ENCODE measurements at places on chromosomes 12 and 14.

DNA sequence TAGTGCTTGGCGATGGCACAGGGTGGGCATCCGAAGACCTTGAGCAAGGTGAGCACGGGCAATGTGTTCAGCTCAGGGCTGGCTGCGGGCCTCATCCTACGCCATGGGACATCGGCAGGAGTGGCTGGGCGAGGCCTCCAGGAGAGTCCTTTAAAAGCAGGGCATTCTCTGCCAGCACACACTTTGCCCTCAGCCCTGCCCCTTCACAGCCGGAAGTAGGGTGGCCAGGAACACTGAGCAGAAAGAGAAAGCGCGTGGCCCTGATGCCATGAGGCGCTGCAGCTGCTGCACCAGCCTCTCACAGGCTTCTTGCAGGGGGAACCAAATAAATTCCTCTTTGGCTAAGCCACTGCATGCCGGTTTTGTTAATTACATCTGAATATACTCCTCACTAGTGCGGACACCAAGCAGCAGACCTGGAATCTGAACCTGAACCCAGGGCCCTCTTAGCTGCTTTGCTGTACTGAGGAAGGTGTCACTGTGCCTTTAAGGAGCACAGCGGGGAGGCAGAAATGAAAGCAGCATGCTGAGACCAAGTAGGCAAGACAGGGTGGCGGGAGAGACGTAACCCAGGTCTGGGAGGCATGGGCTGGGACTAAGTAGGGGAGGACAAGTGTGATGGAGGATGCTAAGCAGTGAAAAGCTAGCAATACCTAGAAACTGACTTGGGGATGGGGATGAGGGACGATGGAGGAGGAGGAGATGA, 155.2 kb downstream of the TTC7B start:
- DNase-seq, result no peak

- no peak for DNase-seq
Measured at GRCh38 chr12:64088431-64089349, 133.4 kb downstream of the KICS2 start.

DNA sequence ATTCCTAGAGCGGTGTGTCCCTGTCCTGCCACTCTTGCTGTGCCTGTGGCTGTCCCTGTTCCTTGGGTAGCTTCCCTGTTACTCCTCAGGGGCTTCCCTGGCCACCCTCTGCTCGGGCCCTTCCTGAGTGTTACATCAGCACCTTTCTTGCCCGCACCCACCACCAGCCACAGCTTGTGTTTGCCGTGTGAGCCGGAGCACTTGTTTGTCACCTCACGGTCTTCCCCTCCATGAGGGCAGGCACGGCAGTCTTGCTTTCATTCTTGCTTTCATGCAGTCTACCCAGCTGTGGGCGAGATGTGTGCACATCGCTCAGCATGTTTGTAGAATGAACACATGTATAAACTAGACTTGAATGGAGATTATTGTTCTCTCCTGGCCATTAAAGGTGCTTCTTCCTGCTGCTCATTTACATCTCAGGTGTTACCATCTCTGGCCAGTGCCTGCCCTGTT, 42.0 kb downstream of the TRAF3 start:
- DNase-seq, result peak; percentile 21

DNA sequence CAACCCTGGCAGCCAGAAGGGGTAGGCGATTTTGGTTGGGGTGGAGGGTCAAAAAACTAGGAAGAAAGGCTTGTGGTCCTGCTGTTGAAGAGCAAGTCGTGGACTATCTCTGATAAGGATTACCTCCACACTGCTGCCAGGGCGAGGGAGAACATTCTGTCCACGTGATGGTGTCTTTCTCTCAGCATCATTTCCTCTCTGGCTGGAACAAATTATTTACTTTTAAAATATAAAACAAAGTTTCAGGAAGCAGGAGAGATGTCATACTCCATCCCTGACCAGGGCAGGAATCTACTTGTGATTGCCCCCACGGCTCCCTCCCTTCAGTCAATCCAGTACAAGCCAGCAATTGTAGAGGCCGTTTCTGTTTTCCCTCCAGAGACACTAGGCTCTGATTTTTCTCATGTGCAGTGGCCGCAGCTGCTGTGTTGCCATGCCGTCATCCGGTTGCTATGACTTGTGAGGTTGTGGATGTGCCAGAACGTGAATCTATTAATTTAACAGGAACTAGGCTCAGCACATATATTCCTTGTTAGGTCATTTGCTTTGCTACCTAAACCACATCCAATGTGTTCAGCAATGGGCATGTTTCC, 61.5 kb upstream of the PTGR2 start:
- no peak for DNase-seq

- no peak for DNase-seq
Measured at GRCh38 chr12:123105211-123105826, 45.6 kb downstream of the PITPNM2 start.

- DNase-seq, result no peak
Measured at GRCh38 chr12:14026537-14026936, 45.1 kb upstream of the GRIN2B start.

DNA sequence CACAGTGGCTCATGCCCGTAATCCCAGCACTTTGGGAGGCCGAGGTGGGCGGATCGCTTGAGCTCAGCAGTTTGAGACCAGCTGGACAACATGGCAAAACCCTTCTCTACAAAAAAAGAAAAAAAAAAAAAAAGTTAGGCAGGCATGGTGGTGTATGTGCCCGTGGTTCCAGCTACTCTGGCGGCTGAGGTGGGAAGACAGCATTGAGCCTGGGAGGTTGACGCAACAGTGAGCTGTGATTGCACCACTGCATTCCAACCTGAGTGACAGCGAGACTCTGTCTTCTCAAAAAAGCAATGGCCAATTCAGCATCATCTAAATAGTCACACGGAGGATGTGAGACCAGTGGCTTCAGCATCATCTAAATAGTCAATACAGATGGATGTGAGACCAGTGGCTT, 10.4 kb upstream of the SAMD4A start:
- no peak for DNase-seq

DNA sequence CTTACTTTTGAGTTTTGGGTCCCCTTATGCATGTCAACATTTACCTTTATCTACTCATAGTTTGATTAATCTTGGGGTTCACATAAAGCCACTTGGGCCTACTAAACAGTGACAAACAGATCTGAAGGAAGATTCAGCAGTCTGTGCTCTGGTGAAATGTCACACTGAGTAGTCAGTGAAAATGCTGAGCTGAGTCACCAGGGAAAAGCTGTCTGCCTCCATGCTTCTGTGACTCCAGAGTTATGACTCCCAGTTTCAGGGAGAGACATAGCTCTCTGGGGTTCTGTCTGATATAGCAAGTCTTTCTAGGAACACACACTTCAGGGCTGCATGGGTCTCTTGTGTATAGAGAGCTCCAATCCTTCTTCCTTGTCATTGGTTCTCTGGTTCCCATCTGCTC, 406.3 kb upstream of the FAR2 start:
- DNase-seq, result no peak

GRCh38 chr14:44803239-44803905, 158.4 kb downstream of the KLHL28 start:
- DNase-seq, result no peak

- DNase-seq, result no peak
Measured at GRCh38 chr14:45222485-45223262, 30.3 kb downstream of the MIS18BP1 start.

DNA sequence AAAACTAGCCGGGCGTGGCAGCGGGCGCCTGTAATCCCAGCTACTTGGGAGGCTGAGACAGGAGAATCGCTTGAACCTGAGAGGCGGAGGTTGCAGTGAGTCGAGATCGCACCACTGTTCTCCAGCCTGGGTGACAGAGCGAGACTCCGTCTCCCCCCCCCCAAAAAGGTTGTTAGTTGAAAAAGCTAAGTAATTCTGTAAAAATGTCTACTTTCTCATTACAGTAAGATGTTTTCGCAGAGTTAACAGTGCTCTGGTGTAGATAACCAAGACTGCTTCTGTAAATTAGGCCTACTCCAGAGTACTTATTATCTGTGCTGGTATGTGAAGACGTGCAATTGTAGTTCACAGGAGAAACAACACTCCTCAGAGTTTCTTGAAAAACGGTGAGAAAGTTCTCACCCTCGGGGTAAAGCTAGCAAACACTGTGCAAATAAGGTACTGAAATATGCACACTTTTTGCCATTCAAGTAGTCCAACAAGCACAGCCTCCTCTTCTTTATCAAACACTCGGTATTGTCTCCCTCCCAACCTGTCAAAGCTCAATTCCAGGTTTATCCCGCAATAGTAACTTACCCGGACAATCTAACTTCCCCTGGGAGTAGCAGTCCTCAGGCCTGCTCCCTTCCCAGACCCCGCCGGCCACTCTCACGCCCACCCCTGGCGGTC, 974 bp downstream of the BTBD7 start:
- DNase-seq, result no peak

GRCh38 chr14:106657460-106657859, 1131.1 kb downstream of the TMEM121 start:
- DNase-seq, result peak; percentile 20

GRCh38 chr14:91237219-91237618, 7.3 kb downstream of the GPR68 start:
- no peak for DNase-seq

GRCh38 chr12:6426882-6427671, 17.7 kb upstream of the CD27 start:
- DNase-seq, result peak; percentile 52

DNA sequence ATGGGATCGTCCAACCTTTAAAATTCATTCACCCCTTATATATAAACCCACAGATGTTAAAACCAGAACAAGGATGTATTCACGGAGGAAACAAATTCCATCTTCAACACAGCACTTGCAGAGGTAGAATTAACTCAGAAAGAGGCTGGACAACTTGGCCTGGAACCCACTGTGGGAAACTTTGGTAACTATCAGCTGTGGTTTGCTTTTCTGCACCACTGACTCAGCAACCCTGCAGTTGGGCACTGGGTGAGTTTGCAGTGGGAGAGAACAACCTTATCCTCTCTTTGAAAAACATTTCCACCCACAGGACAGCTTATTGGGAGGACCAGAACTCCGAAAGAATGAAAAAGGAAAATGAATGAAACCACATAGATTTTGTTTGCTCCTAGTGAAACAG, 66.3 kb downstream of the ZNF664 start:
- no peak for DNase-seq

DNA sequence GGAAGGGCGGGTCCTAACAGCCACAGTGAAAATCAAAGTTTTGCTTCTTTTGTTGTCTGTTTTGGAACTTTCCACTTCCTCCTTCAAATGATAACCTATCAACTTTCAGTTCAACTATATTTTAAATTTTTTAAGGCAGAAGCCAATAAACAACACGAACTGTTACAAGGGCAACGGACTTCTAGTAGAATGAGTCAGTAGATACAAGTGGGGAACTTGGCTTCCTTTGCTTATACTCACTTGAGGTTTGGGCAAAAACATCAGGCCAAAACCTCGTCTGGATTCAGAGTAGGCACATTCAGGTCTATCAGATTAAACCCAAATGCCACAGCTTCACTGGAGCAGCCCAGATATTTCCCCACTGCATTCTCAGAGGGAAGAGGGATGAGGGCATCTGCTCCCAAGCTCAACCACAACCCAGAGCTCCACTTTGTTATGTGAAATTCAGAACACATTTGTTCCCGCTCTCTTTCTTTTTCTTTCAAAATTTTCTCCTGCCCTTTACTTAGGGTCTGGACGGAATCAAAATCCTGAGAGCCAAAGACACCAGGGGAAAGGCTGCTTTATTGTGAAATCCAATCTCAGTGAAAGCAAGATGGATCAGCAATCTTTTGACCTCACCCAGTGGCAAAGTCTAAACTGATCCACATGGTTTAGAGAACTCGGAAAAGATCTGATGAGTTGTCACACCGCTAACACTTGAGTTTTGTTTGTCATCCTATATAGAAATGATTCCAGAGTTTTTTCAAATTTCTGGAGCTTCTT, 152.5 kb upstream of the BTG1 start:
- DNase-seq, result no peak

DNA sequence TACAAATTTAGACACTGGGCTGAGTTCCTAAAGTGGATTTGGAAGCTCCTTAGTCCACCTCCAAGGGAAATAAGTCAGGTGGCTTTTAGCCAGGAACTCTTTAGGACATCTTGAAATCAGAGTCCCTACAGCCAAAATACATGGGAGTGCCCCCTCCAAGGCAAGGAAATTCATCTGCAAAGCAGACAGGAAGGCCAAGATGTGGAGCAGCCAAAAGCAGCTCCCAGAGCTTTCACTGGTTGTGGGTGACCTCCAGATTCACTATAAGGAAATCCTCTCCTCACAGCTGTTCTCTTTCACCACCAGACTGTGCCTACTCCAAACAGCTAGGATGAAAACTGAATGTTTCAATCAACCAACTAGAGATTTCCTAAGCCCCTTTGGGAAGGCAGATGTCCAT, 6.6 kb downstream of the TTC9 start:
- DNase-seq, result no peak

GRCh38 chr14:50544911-50545310, 12.5 kb upstream of the MAP4K5 start:
- DNase-seq, result no peak

DNA sequence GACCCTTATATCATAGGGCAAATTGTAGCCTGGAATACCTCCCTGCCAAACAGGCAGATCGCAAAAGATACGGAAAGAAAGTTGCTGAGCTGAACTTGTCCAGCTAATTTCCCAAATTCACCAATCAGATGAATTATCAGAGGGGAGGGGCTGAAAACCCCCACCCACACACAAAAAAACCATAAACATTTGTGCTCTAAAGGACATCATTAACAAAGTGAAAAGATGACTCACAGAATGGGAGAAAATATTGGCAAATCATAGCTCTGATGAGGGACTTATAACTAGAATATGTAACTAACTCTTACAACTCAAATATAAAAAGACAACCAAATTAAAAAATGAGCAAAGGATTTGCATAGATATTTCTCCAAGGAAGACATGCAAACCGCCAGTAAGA, 36.3 kb downstream of the PTHLH start:
- DNase-seq, result no peak

GRCh38 chr12:63915105-63915800, 70.8 kb downstream of the SRGAP1 start:
- DNase-seq, result no peak

DNA sequence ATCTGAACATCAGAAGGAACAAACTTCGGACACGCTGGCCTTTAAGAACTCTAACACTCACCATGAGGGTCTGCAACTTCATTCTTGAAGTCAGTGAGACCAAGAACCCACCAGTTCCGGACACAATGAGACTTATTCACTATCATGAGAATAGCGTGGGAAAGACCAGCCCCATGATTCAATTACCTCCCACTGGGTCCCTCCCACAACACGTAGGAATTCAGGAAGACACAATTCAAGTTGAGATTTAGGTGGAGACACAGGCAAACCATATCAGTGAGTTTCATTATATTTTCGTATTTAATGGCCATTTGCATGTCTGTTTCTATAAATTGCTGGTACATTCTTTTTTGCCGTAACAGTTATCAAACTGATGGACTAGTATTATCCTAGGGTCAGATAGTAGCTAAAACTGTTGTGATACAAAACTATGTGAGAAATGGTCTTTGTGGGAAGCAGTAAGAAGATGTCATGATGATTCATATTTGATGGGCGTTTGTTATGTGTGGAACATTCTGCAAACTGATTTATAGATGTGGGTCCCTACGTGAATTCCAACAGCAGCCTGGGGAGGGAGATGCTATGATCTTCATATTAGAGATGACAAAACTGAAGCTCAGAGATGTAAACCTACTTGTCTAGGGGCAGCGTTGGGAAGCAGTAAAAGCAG, 282.4 kb upstream of the TMEM132C start:
- DNase-seq, result no peak

- DNase-seq, result no peak
Measured at GRCh38 chr14:33924566-33925100, 26.2 kb downstream of the EGLN3 start.
